Foreskin fibroblast (primary cell): ENCODE measurements at places on chromosomes 7 and 10.

- DNase-seq = no peak
These were observed 18.8 kb upstream of the ARHGAP22 start for GRCh38 chr10:48623607-48624132.

DNA sequence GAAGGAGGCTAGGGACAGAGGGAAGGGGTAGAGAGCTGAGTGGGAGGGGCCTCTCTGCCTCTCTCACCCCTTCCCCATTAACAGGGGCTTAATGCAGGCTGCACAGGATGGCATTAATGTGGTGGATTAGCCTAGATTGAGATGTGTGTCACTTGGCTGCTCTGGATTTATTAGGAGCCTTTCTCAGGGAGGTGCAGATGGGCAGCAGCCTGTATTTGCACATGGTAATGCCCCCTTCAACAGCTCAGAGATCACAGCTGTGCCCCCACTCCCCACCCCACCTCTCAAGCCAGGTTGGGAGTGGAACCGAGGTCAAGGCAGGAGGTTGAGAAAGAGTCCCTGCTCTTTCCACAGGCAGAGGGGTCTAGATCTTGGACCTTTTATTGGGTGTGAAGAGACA lies 7.3 kb downstream of the PITX3 start:
- DNase-seq = no peak

GRCh38 chr7:31202801-31203200 lies 137.7 kb downstream of the NEUROD6 start:
- DNase-seq = no peak

GRCh38 chr7:83339907-83340306 lies 177.2 kb upstream of the PCLO start:
- no peak for DNase-seq

- no peak for DNase-seq
These were observed 447.4 kb downstream of the GRM8 start for GRCh38 chr7:126805351-126805750.

DNA sequence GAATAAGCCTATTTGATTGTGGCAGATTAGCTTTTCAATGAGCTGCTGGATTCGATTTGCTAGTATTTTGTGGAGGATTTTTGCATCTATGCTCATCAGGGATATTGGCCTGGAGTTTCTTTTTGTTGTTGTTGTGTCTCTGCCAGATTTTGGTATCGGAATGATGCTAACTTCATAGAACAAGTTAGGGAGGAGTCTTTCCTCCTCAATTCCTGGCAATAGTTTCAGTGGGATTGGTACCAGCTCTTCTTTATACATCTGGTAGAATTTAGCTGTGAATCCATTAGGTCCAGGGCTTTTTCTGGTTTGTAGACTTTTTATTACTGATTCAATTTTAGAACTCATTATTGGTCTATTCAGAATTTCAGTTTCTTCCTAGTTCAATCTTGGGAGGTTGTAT lies 43.4 kb upstream of the KLF14 start:
- DNase-seq = no peak
